ENCODE measurements at places on chromosomes 12 and 14.

DNA sequence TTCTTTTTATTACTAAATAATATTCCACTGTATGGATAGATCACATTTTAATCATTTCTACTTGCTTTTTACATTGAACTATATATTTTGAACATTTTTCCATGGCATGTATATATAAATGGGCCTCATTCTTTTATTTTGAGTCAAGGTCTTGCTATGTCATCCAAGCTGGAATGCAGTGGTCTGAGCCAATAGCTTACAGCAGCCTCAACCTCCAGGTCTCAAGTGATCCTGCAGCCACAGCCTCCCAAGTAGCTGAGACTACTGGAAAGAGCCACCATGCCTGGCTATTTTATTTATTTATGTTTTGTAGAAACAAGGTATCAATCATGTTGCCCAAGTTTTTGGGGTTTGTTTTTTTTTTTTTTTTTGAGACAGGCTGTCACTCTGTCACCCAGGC, 7.6 kb downstream of the FCF1 start:
- DNase-seq: no peak

GRCh38 chr14:73211251-73212040, 25.9 kb upstream of the PAPLN start:
- DNase-seq: no peak

DNA sequence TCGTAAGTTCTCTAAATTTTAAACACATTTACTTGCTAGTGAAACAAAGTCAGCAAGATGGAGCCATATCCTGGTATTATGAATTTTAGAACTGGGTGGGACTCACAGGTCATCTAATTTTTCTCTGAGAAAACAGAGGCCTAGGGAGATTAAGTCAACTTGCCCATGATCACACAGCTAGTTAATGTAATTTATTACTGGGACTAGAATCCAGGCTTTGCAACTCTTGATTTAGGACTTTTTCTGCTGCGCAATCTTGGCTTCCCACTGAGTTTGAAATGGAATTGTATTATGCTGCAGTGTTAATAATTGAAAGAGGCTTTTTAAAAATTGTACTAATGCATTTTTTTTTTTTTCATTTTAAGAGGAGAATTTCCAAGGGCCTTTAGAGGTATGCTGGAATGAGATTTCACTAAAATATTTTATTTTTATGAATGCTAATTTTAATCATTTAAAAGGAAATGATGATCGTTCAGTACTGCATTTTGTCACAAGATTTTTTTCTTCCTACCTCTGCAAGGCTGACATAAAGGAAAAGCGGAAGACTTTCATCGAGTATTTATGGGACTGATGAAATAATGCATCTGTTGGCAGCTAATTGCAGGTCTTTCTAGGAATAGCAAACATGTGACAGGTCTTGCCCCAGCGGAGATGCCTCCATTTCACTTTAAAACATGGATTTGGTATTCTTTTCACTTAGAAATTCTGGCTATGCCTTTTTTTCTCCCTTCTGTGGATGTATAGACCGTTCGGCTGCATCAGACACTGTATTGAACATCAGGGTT, 9.6 kb downstream of the CRADD start:
- DNase-seq: no peak

DNA sequence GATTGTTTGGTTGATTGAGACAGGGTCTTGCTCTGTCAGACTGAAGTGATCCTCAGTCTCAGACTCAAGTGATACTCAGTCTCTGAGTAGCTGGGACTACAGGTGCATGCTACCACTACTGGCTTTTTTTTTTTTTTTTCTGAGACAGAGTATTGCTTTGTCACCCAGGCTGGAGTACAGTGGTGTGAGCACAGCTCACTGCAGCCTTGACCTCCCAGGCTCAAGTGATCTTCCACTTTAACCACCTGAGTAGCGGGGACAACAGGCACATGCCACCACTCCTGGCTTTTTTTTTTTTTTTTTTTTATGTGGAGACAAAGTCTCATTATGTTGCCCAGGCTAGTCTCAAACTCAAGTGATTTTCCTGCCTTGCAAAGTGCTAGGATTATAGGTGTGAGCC, 31.8 kb downstream of the CPSF2 start:
- DNase-seq: no peak

GRCh38 chr14:80078501-80078900, 132.8 kb downstream of the DIO2 start:
- DNase-seq: peak; percentile 92

DNA sequence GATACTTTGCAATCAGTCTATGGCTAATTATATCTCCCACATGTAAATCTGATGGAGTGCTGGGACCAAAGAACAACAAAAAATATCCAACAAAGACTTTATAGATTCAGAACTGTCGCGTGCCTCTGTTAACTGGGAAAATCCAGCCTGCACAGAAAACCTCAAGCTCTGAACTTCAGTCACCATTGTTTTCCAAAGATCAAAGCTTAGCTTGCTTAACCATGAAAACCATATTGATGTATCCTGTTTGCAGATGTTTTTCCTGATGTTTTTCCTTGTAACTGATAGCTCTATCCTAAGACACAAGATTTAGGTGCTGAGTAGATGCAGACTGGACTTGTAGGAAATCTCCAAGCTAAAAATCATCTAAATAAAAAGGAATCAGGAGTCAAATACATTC, 163.7 kb downstream of the GXYLT1 start:
- DNase-seq: no peak

DNA sequence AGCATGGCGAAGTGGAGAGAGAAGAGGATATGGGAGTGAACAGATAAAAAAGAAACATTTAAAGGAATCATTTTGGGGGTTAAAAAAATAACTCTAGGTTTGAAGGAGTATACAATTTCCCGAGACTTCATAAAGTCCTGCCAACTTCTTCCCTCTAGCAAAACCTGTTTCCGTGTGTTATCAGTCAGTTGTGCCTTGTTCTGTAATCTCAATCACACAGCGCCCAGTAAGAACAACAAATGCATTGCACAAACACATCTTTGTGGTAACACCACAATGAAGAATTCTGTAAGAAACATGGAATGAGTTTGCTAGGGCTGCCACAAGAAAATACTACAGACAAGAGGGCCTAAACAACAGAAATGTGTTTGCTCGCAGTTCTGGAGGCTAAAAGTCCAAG, 144.7 kb upstream of the FUT8 start:
- DNase-seq: no peak

DNA sequence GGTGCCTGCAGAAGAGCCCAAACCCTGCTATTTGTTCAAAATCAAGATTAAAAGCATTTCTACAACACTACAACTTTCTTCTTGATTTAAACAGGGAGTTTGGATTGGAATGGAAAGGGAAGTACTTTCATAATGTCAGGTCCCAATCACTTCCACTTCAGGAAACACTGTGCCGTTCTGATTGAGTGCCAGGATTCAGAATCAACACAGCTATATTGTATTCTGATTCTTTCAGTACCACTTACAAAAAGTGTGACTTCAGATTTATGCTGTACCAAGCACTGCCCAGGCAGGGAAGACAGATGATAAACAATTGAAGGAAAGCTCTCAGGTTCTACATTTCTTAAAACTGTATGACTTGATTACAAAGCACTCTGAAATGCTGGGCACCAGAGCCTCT, 3.2 kb downstream of the TDP1 start:
- DNase-seq: no peak

GRCh38 chr12:88371416-88372183, 208.7 kb downstream of the KITLG start:
- DNase-seq: no peak

DNA sequence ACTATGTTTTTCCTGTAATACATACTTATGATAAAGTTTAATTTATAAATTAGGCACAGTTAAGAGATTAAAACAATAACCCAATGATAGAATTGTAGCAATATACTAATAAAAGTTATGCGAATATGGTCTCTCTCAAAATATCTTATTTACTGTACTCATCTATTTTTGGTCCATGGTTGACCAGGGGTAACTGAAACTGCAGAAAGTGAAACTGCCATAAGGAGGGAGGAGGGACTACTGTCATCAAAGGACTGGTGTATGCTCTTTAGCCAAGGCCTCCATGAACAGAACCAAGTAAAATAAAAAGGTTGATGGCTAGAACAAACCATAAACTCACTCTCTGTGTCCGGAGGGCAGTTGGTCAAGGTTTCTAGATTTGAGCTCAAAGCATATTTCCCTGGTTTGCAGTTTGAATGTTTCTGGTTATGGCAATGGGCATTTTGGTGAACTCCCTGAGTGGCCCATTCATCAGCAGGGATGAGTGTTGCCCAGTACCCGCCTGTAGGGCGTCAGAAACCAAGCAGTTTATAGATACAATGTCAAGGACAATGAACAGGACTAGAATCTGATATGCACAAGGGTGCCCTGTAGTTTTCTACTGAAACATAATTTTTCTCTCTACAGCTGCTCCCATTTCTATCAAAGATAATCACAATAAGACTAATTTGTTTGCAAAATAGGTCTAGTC, 19.8 kb downstream of the LEMD3 start:
- DNase-seq: no peak

DNA sequence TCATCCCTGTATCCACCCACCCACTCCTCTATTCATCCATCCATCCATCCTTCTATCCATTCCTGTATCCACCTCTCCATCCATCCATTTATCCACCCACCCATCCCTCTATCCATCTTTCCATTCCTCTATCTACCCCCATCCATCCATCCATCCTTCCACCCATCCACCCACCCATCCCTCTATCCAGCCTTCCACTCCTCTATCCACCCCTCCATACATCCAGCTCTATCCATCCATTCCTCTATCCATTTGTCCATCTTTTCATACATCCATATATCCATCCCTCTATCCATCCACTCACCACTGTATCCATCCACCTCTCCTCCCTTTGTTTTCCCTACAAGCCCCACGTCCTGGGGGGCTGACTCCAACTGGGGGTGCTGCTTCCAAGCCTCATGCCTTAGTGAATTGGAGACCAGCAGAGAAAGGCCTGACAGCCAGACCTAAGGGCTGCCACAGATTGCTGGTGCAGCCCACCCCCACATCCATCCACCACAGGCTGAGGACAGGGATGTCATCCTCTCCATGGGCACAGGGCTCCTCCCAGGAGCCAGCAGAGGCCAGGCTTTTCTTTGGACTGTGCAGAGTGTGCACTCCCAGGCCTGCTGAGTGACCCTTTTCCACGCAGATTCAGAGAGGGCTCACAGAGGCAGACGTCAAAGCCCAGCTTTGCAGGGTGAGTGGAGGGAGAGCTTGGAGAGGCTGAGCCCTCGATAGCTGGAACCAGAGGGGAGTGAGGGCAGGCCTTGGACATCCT, 18.9 kb upstream of the GPR132 start:
- no peak for DNase-seq

DNA sequence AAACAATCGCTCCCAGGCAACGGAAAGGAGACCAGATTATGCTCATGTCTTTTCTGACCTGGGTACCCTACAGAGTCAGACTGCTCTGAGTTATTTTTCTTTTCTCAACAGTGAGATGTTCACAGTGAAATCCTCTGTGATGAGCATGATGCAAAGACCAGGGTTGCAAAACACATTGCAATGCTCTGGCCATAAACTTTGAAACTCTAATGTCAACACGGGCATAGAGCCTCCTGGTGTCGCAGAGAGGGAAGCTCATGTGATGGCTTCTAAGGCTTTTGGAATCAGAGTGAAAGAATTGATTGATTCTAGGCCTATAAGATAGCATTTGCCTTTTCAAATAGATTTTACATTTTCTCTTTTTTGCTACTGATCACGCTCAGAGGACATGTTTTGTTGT, 193.4 kb downstream of the RASSF9 start:
- DNase-seq: no peak

Data from NCI-H1694 treated with DMSO at 0.1 percent for 48 hours (cell line).